ENCODE measurements at places on chromosomes 6 and 20.
A peak's percentile ranks its signal among the peaks of the same experiment; 100 is the strongest.

GRCh38 chr6:31541059-31541657 lies 645 bp downstream of the DDX39B start:
- peak; percentile 74 for DNase-seq

- DNase-seq: no peak
Measured at GRCh38 chr6:97427648-97428047, 144.6 kb upstream of the MMS22L start.

DNA sequence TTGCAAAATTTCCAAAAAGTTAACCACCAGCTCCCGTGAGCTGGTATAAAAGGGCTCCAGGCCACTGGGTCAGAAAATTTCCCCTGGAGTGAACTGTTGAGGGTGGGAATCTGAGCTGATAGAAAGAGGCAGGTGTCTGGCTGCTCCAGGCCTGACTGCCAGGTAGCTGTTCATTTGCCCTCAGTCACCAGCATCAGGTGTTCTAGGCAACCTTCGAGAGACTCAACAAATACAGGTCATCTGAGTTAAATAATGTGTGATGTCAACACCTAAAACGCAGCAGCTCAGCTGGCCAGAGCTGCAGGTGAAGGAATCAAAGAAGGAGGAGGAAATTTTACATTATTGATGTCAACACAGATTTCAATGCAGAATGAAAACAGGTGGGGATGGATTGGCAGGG lies 46.7 kb downstream of the KCNK5 start:
- no peak for DNase-seq

- DNase-seq: no peak
Measured at GRCh38 chr20:38941726-38942389, 15.6 kb downstream of the FAM83D start.

DNA sequence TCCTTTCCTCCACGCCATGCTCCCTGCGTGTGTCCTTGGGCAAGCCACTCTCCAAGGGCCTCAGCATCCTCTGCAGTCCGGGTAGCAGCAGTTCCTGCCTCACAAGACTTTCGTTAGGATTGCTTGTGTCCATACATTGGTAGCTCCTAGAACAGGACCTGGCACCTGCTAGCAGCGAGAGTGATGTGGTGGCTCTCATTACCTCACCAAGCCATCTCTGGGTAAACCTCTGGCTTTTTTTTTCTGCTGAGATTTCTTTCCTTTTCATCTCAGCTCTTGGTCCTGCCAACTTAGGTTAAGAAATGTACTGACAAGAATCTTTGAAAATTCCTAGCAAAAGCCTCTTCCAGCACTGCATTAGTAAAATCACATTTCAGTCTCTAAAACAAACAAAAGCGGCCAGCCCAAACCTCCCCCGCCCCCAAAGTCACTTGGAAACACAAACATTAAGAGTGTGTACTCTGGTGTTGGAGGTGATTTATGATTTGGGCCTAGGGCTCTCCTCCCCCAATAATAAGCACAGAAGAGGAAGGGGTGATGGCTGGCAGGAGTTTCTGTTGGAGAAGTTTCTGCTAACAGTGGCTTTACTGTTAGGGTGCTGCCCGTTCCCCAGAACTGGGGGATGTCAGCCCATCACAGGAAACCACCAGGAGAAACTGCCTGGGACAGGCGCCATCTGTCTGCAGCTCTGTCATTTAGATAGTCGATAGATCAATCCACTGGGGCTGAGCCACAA lies 199.2 kb downstream of the CD83 start:
- DNase-seq: peak; percentile 23

All from activated CD4-positive, alpha-beta T cell treated with anti-CD3 and anti-CD28 coated beads, Interleukin-2, amount 50 U/mL, for 16 hours (primary cell).